ENCODE measurements at places on chromosomes 5 and 9.

- H3K27me3 ChIP-seq: no peaks in the 10 kb centered on the region
- no peak for DNase-seq
- H3K36me3 ChIP-seq: no peaks in the 10 kb centered on the region
- no peak overlapping the region for H3K4me3 ChIP-seq
- H3K27ac ChIP-seq: no peak overlapping the region
- H3K4me1 ChIP-seq: no peaks in the 10 kb centered on the region
Observed at GRCh38 chr5:120604884-120605283, 140.8 kb downstream of the PRR16 start.

GRCh38 chr9:114434878-114435311 is 47.1 kb upstream of the AKNA start:
- H3K4me3 ChIP-seq: no peak overlapping the region
- no peak for DNase-seq
- peaks cover 6% of the 10 kb centered on the region for H3K4me1 ChIP-seq

GRCh38 chr9:89701221-89701798 is 96.5 kb downstream of the GADD45G start:
- H3K27ac ChIP-seq: peak overlapping the region; percentile 87
- peak overlapping the region; percentile 83 for H3K4me3 ChIP-seq
- H3K36me3 ChIP-seq: peaks cover 21% of the 10 kb centered on the region
- H3K27me3 ChIP-seq: no peaks in the 10 kb centered on the region
- DNase-seq: peak; percentile 90

GRCh38 chr5:147189109-147189424 is 45.8 kb upstream of the STK32A start:
- no peak overlapping the region for H3K27ac ChIP-seq
- no peaks in the 10 kb centered on the region for H3K36me3 ChIP-seq
- no peak for DNase-seq
- H3K4me1 ChIP-seq: no peaks in the 10 kb centered on the region

DNA sequence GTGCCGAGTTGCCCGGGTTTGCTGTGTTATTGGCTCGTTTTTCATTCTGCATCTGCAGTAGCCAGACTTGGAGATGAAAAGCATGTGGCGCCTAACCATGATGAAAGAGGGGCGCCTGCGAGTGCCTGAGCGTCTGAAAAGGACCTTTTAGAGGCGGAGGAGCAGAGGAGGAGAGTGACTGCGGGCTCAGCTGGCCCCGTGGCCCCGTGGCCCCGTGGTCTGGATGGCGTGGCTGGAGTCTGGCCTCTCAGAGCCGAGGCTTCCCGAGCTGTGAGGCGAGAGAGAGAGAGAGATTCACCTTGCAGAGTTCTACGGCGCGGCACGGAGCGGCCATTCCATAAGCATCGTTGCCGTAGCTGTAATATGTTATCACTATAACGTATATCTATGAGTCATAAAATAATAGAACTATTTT is 55.3 kb upstream of the RNU6ATAC start:
- H3K36me3 ChIP-seq: no peaks in the 10 kb centered on the region
- DNase-seq: no peak
- H3K4me1 ChIP-seq: no peaks in the 10 kb centered on the region
- no peak overlapping the region for H3K27ac ChIP-seq
- no peak overlapping the region for H3K4me3 ChIP-seq

GRCh38 chr5:115558388-115558956 is 13.9 kb upstream of the FEM1C start:
- DNase-seq: no peak
- H3K4me3 ChIP-seq: no peak overlapping the region
- H3K4me1 ChIP-seq: peaks cover 6% of the 10 kb centered on the region

DNA sequence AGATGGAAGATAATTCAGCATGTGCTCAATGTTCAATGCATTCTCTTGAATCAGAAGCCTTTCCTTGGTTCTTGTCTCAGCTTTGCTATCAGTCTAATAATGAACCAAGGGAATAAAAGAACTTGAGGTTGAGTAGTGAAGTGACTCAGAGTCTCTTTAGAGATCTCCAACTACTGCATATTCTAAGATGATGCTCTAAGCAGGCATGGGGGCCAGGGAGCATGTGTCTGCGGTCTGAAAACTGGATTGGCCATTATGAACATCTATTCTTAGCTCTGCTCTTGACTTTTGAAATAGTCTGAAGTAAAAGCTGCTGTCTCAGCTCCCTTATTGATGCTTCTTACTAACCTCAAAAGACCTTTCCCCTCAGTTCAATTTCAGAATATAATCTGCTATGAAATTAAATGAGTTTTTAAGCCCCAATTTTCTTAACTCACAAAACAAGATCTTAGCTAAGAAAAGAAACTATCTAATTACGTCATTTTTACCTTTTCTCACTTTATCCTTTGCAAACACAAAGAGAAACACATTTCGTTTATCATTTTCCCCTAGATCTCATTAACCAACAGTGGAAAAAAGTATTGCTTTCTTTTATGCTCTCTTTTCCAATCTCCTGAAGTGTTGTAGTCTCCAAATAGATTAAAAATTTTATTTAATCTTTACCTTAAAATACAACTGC is 44.8 kb downstream of the PLCXD3 start:
- no peak overlapping the region for H3K27ac ChIP-seq
- no peak for DNase-seq
- no peaks in the 10 kb centered on the region for H3K36me3 ChIP-seq
- no peak overlapping the region for H3K4me3 ChIP-seq

- H3K4me3 ChIP-seq: no peak overlapping the region
- peaks cover 2% of the 10 kb centered on the region for H3K27me3 ChIP-seq
- DNase-seq: no peak
- no peak overlapping the region for H3K27ac ChIP-seq
- no peaks in the 10 kb centered on the region for H3K36me3 ChIP-seq
Observed at GRCh38 chr5:158780656-158781237, 319.0 kb downstream of the EBF1 start.

DNA sequence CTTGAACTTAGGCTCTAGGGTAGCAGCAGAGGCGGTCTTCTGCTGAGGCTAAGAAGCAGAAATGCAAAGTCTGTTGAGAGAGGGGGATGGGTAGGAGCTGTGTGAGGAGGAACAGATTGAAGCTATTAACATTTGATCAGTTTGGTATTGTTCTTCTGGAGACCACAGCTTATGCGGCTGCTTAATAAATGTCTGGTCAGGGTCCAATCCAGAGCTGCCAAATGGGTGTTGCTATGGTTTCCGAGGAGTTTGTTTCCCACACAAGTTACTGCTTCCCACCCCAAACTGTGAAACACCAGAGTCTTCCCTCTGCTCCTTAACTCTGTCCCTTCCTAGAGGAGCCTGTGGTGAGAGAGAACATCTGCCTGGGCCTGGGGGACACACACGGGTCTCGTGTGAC is 142.2 kb upstream of the KLF4 start:
- DNase-seq: no peak
- H3K27me3 ChIP-seq: peaks cover 10% of the 10 kb centered on the region
- no peak overlapping the region for H3K27ac ChIP-seq
- H3K4me3 ChIP-seq: no peak overlapping the region

DNA sequence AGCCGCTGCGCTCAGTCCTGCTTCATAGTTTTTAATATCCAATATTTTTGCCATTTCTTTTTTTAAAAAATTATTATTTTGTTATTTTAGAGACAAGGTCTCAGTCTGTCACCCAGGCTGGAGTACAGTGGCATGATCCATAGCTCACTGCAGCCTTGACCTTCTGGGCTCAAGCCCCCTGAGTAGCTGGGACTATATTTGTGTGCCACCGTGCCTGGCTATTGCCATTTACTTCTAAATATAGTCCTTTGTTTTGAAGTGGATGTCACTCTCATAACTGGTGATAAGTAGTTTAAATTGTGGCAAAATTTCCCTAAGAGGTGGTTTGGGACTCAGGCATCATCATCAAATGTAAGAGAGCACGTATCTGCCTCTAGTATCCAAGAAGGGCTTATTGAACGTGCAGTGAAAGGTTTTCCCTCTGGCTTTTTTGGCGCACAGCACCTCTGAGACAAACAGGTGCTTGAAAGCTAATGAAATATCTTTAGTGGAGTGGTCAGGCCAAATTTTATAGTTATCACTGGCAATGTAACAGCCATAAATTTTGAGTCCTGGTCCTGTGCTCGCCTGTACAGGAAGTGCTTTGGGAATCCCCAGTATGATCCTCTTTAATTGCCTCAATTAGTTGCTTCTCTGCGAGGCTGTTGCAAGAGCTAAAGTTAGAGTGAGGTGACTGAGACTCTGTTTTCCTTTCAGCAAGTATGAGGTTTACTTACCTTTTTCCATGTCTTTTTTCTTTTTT is 14.8 kb downstream of the STXBP1 start:
- no peak overlapping the region for H3K27ac ChIP-seq
- H3K4me3 ChIP-seq: no peak overlapping the region
- no peaks in the 10 kb centered on the region for H3K4me1 ChIP-seq
- DNase-seq: no peak
- H3K36me3 ChIP-seq: no peaks in the 10 kb centered on the region

DNA sequence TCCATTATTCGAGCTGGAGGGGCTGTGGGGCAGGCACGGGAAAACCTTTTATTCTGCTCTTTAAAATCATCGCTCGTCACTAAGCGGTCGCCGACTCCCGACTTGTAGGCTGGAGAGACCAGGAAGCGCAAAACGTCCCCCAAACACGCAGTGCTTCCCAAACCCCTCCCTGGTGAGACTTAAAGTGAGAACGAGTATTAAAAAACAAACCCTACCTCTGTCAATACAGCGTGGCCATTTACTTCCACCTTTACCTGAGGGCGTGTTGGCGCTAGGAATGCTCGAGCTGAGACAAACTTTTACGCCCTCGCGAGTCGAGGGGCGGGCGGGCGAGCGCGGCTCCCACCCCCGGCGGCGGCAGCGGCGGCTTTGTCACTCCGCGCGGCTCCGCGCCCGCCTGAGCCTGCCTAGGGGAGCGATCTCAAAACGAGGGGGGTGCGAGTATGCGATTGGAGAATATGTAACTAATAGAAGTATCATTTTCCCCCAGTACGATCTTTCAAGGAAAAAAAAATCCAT is at the start of gene NR2F1-AS1:
Gene NR2F1-AS1, minus strand, starts transcription at position 293 of the 519 bp plus-strand sequence.
- peaks cover 2% of the 10 kb centered on the region for H3K36me3 ChIP-seq
- H3K4me3 ChIP-seq: peak within 1 kb of the TSS; percentile 70
- H3K4me1 ChIP-seq: peaks cover 10% of the 10 kb centered on the region
- peak within 1 kb of the TSS; percentile 76 for H3K27ac ChIP-seq

GRCh38 chr5:38117784-38118479 is 140.4 kb upstream of the EGFLAM start:
- no peaks in the 10 kb centered on the region for H3K27me3 ChIP-seq
- H3K27ac ChIP-seq: no peak overlapping the region
- no peak overlapping the region for H3K4me3 ChIP-seq
- no peaks in the 10 kb centered on the region for H3K4me1 ChIP-seq
- no peaks in the 10 kb centered on the region for H3K36me3 ChIP-seq

DNA sequence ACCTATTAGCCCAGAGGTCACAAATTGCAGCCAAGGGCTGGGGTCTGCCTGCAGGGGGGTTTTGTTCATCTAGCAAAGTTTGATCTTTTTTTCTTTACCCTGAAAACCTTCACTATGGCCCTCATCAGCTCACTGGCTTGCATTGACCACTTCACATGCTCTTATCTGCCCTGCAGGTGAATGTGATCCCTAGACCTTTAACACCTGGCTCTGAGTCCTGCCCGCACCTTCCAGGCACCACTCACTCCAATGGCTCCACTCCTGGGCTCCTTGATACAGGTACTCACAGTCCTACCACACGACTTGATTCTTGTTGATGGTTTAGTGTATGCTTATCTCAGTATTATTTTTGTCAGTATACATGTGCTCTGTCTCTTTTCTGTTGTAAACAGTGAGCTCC is 92.5 kb downstream of the FEM1C start:
- peaks cover 6% of the 10 kb centered on the region for H3K27me3 ChIP-seq
- H3K36me3 ChIP-seq: no peaks in the 10 kb centered on the region
- H3K4me3 ChIP-seq: no peak overlapping the region
- H3K27ac ChIP-seq: no peak overlapping the region

- no peaks in the 10 kb centered on the region for H3K27me3 ChIP-seq
- H3K4me1 ChIP-seq: no peaks in the 10 kb centered on the region
- DNase-seq: no peak
Observed at GRCh38 chr9:30982301-30982700, 1402.1 kb upstream of the ACO1 start.

GRCh38 chr5:320524-321229 is 837 bp upstream of the AHRR start:
- peaks cover 19% of the 10 kb centered on the region for H3K36me3 ChIP-seq
- H3K4me1 ChIP-seq: peaks cover 18% of the 10 kb centered on the region
- peak overlapping the region; percentile 49 for H3K27ac ChIP-seq
- H3K27me3 ChIP-seq: peaks cover 5% of the 10 kb centered on the region
- DNase-seq: no peak

GRCh38 chr5:160439205-160439600 is 17.5 kb downstream of the PTTG1 start:
- peaks cover 2% of the 10 kb centered on the region for H3K27me3 ChIP-seq
- peak; percentile 87 for DNase-seq
- peaks cover 36% of the 10 kb centered on the region for H3K4me1 ChIP-seq
- no peaks in the 10 kb centered on the region for H3K36me3 ChIP-seq
- peak overlapping the region; percentile 91 for H3K27ac ChIP-seq

GRCh38 chr5:33628796-33629195 is 188.0 kb downstream of the TARS1 start:
- H3K27ac ChIP-seq: no peak overlapping the region
- DNase-seq: no peak
- no peaks in the 10 kb centered on the region for H3K4me1 ChIP-seq
- no peaks in the 10 kb centered on the region for H3K36me3 ChIP-seq

DNA sequence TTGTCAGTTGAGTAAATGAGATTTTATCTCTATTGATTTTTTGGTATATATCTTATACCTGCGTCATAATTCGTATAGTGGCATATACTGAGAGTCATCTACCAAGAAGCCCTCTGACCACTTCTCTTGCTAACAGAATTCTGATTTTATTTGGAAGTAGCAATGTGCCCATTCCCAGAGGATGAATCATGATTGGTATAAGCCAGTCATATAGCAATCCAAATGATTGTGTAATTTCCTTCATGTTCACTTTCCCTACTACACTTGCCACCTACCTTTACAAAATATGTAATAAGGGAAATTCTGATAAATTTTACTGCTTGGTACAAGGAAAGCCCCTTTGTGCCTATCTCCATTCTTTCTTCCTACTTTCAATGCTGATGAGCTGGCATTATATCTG is 16.1 kb upstream of the ZNF462 start:
- no peak for DNase-seq
- H3K36me3 ChIP-seq: no peaks in the 10 kb centered on the region
- no peaks in the 10 kb centered on the region for H3K27me3 ChIP-seq
- H3K4me3 ChIP-seq: no peak overlapping the region

DNA sequence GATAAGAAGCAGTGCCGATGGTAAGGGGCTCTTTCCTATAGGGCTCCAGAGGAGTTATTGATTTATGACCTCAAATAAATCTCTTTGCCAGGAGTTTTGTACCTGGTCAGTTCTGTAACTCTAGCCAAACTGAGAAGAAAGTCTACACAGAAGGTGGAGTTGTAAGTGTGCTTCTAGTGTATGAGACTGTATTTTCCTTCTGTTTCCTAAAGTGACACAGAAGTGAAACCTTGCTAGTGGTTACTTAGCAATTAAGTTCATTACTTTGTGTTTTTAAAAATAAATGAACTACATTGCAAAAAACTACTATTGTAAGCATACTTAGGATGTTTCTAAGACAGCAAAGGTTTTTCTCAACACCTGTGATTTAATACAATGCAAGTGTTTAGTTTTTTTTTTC is 48.7 kb upstream of the ACTBL2 start:
- H3K27ac ChIP-seq: no peak overlapping the region
- H3K36me3 ChIP-seq: no peaks in the 10 kb centered on the region
- no peaks in the 10 kb centered on the region for H3K27me3 ChIP-seq
- peaks cover 5% of the 10 kb centered on the region for H3K4me1 ChIP-seq
- no peak overlapping the region for H3K4me3 ChIP-seq

All from T-helper 2 cell treated with Interferon-gamma antibody and Interleukin-4, amounts not matched to agents 5 μg/mL and 100 μg/mL, for 36 hours (primary cell).